Activated gamma-delta T cell treated with Interleukin-2 at 50 U/mL for 16 hours (primary cell): ENCODE measurements at places on chromosomes 6 and 20.

GRCh38 chr20:13425381-13426135 is 204.5 kb downstream of the ISM1 start:
- DNase-seq: no peak

DNA sequence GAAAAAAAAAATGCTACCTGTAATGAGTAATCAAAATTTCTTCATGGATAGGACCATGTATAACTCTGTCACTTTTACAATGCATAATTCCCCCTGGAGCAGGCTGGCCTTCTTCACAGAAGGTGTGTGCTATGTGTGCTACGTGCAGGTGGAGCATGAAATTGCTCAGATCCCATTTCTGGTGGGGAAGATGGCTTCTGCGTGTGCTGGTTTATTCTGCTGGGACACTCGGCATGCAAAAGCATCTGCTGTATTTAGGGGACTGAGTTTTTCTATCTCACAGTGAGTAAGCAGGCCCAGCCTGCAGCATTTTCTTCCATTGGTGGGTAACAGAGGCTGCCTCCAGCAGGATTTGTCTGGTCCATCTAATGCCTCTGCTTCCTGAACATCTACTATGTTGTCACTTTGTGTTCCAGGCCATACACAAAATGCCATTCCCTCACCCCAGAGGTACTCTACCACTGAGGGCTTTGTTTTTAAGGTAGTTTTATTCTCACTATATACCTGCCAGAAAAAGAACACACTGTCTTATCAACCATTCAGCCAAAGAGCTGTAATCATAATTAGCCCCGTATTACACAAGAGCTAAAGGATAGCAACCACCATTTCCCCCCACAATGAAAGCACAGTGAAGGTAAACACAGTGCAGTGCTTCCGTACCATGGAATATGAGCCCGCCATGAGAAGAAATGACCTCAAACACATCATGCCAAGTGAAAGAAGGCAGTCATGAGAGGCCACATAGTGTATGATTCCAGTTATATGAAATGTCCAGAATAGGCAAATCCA is 62.4 kb downstream of the SYNDIG1 start:
- no peak for DNase-seq

GRCh38 chr20:50788045-50788991 is 6.5 kb upstream of the BCAS4 start:
- DNase-seq: no peak

DNA sequence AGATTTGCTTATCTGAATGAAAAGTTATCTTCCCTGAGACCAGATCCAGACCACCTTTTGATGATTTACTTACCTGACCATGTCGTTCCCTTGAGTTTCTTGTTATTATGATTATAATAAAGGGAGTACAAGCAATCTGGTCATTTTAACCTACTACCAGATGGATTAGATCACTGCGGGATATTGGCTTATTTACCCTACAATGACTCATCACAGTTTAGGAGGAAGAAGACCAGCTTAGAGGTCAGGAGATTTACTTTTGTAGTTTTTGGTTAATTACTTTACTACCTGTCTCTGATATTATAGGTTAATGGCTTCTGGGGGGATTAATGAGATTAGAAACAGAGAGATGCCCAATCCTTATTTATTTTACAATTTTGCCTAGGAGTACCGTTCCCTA is 10.7 kb downstream of the PKIB start:
- DNase-seq: no peak

GRCh38 chr20:1816384-1817381 is 78.5 kb upstream of the SIRPA start:
- DNase-seq: peak; percentile 23

- no peak for DNase-seq
These were observed 83.1 kb downstream of the IYD start for GRCh38 chr6:150451807-150452427.

GRCh38 chr20:63580796-63581461 is 6.9 kb upstream of the HELZ2 start:
- DNase-seq: peak; percentile 71
